ENCODE measurements at places on chromosomes 13 and 19.

DNA sequence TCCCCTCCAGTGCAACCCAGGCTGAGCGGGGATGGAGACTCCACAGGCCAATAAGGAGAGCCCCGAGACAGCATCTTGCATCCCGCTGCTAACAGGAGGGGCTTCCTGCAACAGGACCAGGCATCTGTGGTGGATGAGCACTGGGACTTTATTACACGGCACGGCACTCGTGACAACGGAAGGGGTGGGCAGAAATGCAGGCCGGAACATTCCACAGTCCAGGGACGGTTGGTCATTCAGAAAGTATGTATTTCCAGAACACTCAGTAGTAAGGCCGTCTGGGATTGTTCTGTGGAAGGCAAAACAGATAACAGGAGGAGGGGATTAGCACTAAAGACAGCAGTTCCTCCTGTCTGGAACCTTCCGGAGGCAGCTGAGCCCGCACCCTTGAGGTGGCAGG, 3.3 kb upstream of the TM6SF2 start:
- no peak for DNase-seq

- no peak for DNase-seq
Observed at GRCh38 chr19:4620675-4621074, 18.6 kb upstream of the TNFAIP8L1 start.

DNA sequence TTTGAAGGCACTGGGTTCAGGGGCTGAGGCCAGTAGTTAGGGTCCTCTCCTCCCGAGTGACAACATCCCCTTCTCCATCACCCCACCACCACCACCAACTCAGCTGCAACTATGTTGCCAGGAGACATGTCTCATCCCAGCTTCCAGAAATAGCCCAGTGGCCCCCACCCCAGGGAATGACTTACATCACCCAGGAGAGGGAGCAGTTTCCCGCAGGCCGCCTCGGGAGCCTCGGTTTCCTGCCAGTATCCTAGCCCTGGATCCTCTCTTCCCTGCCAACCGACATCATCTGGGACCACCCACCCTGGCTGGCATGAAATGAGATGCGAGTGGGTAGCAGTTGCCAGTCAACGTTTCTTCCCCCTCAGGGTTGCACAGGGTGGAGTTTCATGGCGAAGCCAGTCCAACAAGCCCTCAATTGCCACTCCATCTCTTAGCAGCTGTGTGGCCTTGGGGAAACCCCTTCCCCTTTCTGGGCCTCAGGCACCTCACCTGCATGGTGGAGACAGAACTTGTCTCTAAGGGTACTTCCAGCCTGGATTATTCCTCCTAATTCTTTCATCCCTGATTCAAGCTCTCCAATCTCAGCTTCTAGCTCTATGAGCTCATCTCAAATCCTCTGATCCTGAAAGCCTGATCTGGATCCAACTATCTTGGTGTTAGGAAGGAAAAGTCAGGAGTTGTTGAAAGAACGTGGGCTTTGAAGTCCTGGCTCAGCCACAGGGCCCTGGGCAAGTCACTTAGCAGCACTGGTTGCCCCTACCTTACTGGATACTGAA, 3.9 kb upstream of the GSK3A start:
- no peak for DNase-seq

DNA sequence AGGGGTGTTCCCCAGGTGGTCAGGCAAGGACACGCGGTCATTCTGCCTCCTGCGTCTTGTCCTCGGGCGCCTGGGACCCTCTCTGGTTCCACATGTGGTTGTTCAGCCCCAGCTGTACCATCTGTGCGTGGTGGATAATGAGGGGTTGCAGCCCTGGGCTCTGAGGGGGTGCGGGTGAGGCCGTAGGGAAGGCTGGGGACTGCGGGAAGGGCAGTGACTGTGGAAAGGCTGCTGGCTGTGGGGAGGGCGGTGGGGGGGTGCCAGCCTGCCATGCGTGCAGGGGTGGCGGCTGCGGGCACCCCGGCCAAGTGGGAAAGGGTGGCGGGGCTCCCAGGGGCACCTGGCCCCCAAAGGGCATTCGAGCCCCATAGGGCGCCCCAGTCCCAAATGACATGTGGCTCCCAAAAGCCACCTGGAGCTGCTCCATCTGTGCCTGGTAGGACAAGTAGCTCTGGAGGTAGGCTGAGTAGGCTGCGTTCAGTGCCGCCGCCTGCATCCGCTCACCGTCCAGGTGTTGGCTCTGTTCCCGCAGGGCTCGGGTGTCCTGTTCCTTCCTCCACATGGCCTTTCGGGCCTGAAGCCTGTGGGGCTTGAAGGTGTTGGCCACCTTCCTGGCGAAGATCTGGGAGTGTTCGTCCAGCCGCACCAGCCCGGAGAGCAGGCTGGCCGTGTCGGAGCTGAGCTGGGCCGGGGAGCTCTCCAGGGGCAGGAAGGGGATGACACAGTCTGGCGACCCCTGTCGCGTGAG, 15.1 kb downstream of the TICAM1 start:
- no peak for DNase-seq

- no peak for DNase-seq
Observed at GRCh38 chr19:58003174-58003828, 681 bp upstream of the ZNF606 start.

DNA sequence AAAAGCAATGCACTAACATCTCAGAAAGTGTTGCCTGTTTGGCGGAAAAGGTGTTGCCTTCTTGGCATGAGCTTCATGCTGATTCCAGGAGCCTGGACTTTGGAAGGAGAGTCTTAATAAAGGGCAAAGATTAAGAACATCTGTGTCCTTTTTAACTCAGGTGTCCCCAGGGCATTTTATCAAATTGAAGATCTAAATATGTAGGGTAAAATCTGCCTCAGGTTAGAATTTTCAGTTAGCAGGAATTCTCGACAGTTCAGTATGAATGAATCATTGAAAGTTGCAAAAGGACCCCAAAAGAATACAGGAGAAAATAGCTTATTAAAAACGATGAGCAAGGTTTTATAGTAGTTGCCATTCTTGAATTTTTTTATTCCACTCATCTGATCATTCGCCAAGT, 325.2 kb downstream of the SUCLA2 start:
- DNase-seq, result no peak

DNA sequence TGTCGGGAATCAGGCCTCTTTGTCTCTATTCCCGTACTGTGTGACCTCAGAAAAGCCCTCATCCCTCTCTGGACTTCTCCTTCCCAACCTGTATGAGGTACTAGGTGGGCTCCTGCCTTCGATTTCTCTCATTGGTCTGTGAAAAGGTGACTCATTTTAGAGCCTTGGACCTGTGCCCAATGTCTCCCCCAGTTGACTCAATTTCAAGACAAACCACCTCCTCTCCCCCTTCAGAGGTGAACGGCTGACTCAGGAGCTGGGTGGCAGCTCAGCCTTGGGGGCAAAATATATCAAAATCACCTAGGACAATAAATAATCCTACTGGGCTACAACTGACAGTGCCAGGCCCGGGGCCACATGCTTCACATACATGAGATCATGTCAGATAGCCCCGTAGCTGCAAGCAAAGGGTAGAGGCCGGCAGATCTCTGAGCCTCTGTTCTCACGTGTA, 630 bp downstream of the COQ8B start:
- DNase-seq, result no peak

DNA sequence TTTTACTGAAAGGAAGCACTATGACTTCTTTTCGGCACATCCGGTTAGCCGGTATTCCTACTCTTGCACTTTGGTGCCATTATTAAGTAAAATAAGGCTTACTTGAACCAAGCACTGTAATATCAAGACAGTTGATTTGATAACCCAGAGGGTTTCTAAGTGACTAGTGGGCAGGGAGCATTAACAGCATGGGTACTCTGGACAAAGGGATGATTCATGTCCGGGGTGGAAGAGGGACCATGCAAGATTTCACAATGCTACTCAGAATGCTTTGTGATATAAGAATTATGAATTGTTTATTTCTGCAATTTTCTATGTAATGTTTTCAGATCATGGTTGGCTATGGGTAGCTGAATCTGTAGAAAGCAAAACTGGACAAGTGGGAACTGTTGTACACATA, 282.1 kb downstream of the TDRD3 start:
- no peak for DNase-seq

DNA sequence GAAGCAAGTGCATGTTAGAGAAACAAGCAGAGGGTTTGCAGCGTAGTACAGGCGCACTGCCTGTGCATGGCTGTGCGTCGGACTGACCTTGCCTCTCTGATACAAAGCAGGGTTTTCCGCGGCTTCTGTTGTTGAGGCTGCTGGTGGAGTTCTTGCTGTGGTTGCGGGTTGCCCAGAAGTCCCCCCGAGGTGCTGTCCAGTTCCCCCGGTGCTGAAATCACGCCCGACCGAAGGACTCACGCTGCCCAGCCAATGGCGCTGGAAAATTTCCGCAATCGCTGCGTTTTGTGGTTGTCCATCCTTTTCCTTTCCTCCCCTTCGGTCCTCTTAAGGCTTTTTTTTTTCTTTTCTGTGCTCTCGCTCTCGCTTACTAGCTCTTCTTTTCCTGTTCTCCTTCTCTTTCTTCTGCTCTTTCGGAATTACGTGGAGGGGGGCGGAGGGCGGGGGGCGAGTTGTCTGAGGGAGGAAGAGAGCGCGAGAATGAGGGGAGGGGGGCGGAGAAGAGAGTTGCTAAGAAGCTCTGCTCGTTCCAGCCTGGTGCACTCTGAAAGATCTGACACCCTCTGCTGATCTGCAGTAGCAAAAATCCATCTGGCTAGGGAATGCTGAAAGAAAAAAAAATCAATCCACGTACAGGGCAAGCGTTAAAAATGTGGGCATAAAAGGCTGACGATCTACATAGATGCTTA, at the start of gene SLITRK1:
Gene SLITRK1 (minus strand): TSS at position 558 of the 689 bp plus-strand sequence. CDS start 967 bp downstream, outside the sequence.
- no peak for DNase-seq

- no peak for DNase-seq
Observed at GRCh38 chr13:112956571-112957294, 12.3 kb upstream of the MCF2L start.

DNA sequence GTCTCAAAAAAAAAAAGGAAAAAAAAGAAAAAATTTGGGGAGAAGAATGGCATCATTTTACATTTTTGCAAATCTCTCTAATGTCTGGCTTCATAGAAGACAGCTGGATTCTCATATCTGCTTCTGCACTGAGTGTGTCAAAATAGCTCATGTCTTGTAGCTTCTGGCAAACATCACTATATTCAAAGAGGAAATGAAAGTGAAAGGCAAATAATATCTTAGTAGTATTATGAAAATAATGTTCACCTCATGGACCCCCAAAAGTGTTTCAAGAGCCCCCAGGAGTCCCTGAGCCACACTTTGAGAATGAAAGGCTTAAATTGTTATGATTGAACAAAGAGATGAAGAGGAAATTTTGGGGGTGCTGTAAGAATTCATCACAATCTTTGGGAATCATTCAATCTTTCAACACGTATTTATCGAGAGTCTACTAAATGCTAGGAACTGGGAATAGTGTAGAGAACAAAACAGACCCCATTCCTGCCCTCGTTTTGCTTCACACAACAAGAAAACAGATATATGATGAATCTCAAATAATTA, 1.2 kb upstream of the SLC6A16 start:
- DNase-seq, result no peak

- no peak for DNase-seq
Observed at GRCh38 chr13:97198753-97199152, 23.4 kb upstream of the MBNL2 start.

DNA sequence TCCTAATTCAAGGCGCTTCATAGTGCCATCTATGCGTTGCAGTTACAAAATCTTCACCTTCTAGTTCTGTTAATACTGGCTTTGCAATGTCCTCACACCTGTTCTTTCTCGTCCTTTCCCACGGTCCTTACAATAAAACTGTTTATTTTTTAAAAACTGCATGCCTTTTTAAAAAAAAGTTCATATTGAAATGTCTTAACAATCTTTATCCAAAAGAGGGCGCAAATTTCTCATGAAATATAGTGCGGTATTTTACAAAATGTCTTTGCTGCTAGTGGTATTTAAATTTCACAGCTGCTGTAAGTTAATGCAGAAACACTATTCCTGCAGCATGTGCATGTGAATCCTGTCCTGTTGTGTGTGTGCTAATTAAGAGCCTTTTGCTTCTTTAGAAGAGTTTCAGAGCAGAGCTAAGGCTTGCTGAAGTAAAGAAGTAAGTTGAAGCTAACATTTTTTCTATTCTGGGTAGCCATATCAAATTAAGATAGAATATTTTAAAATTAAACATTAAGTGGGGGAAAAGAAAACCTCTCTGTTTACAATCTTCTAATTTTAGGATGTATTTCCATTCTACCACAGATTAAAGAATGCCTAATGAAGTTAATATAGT, 15.8 kb upstream of the CLDN10 start:
- DNase-seq, result no peak

- DNase-seq, result no peak
Observed at GRCh38 chr13:49495783-49496762, at the start of gene PHF11. Gene PHF11, plus strand, starts transcription at chr13:49495953. Its CDS starts 49 bp downstream, at chr13:49496002.

DNA sequence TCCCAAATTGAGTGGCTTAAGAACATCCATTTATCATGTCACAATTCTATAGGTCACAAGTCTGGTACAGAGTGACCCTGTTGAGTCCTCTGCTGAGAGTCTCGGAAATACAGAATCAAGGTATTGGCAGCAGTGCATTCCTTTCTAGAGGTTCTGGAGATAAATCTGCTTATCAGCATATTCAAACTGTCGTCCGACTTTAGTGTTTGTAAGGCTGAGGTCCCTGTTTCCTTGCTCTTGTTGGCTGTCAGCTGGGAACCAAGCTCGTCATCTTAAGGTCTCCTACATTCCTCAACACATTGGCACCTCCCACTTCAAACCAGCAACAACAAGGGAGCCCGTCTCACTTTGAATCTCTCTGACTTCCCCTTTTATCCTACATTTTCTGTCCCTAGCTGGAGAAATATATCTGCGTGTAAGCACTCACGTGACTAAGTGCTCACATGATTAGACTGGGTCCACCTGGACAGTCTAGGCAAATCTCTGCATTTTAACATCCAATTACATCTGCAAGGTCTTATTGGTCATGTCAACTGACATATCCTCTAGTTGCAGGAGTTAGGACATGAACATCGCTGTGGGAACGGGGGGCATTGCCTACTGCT, 886.8 kb downstream of the PCDH9 start:
- DNase-seq, result no peak

- DNase-seq, result no peak
Observed at GRCh38 chr13:22967669-22968068, 213.1 kb upstream of the SGCG start.

- no peak for DNase-seq
Observed at GRCh38 chr13:76425935-76426334, 460.3 kb downstream of the KCTD12 start.

DNA sequence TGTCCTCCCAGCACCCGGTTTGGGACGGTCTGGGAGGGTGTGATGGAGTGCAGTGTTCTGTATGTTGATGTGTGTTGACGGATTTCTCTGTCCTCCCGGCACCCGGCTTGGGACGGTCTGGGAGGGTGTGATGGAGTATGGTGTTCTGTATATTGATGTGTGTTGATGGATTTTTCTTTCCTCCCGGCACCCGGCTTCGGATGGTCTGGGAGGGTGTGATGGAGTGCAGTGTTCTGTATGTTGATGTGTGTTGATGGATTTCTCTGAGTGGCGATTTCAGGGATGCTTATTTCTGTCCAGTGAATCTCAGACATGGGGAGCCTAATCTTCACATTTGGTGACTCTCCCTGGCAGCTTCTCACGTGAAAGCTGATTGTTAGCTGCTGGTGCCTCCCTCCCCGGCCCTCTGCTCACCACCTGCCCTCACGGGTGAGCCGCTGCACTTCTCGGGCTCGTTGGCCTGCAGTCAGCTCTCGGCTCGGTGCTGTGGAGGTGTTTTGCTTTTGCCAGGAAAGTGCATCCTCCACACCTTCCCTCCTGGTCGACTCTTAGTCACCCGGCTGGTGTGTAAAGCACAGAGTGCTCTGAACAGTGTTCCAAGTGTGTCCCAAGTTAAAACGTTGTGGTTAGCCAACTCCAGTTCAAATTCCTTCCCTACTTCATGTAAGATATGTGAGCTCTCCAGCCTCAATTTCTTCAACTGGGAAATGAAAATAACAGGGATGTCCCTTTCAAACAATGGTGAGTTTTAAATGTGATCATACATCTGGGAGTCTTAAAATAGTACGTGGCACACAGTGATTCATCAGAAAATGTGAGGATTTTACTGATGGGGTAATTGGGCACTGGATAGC, 54.6 kb downstream of the ATP11A start:
- no peak for DNase-seq

All from brain pericyte (primary cell).